ENCODE measurements at places on chromosomes 2 and 18.
A peak's percentile ranks its signal among the peaks of the same experiment; 100 is the strongest.

DNA sequence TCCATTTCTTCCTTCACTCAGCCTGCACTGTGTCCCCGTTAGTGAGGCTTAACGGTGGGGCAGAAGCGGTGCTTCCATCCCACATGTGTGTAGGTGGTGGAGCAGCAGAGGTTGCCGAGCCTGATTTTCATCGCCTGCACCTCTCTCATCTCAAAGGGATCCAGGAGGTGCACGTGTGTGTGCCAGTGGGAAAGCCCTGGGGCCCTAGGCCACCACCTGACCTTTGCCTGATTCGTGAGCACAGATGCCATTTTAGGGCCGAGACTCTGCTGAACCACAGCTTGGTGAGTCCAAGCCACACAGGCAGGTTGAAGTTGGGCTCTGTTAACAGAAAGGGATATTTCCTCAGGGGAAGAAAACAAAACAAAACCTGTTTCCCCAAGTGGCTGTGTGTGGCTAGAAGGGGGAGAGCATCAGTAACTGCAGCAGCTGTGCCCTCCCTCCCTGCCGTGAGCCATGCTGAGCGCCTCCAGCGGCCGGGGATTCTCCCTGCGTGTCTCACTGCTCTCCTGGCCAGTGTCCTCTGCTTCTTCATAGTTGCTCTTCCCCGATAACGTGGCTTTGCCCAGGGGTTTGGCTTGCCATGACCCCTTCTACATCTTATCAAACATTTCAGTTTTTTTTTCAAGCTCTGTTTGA is 81.5 kb downstream of the MAPRE2 start:
- DNase-seq, result no peak

- peak; percentile 50 for DNase-seq
These were observed 8.6 kb downstream of the SPR start for GRCh38 chr2:72895759-72896281.

DNA sequence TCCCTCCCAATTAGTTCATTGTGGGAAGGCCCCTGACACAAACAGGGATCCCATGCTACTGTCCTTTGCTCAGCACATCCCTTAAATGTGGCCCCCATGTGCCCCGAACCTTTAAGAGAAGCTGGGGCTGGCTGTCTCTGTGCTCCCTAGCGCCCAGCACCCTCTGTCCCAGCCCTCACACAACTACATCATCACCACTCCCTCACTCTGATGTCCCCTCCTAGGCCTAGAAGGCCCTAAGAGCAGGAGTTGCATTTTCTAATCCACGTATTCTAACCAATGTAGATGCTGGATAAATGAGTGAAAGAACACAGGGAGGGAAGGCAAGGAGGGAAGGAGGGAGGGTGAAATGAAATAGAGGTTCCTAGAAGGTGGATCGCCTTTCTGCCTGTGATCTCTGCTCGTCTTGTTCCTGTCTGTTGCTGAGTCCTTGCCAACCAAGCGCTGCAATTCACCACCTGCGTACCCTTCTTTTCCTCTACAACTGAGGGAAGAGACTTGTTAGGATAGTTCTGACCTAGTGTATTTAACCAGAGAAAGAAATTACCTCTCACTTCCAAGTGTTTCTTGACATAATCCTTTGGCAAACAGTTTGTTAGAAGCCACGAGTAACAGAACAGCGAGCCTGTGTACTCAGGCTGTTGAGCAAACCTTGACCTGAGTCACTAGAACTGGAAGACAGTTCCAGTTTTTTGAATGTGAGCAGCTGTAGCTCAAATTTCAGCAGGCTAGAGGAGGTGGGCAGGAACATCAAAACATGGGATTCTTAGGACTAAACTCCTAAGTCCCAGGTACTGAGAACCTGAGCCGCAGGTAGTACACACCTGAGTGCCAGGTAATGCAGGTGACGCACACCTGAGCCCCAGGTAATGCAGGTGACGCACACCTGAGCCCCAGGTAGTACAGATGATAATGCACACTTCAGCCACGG is 181.5 kb upstream of the ID2 start:
- no peak for DNase-seq

GRCh38 chr18:50970006-50970405 is 2.2 kb downstream of the ELAC1 start:
- no peak for DNase-seq

- DNase-seq, result peak; percentile 54
These were observed 216.4 kb upstream of the OSR1 start for GRCh38 chr2:19574778-19575260.

- DNase-seq, result peak; percentile 5
These were observed 1110.6 kb upstream of the ACVR2A start for GRCh38 chr2:146734042-146734820.

DNA sequence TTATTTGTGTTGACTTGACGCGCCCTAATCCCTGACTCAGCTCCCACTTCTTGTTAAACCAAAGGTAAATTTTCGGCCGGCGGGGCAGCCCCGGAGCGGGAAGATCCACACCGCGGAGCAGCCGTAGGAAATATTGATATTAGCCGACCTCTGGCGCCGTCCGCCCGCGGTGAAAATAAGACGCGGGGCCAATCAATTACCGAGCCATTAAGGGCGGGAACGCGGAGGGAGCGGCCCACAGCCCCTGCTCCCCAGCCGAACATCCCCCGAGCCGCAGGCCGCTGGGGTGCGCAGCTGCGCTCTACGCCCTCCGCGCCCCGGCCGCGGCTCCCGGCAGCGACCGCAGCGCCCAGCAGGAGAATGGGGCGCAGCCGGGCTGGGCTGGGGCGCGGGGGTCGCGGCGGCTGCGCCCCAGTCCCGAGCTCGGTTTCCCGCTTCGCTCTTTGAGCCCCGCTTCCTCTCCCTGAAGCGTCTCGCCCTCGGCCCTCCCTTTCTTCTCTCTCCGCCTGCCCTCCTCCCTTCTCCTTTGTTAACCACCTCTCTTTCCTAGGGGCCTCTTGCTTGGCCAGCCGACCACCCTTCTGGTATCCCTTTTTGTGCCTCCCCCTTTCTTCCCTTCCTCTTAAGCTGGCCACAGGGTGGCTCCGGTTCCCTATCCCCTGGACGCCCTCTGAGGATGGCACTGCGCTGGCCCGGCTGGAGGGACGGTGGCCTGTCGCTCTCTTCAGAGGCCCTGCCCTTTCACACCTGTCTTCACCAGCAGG is 40.9 kb downstream of the CELF4 start:
- DNase-seq, result no peak

- DNase-seq, result no peak
These were observed 1.4 kb downstream of the NPAS2 start for GRCh38 chr2:100821255-100821910.

- DNase-seq, result peak; percentile 43
These were observed 60.8 kb downstream of the MOB4 start for GRCh38 chr2:197576631-197577030.

DNA sequence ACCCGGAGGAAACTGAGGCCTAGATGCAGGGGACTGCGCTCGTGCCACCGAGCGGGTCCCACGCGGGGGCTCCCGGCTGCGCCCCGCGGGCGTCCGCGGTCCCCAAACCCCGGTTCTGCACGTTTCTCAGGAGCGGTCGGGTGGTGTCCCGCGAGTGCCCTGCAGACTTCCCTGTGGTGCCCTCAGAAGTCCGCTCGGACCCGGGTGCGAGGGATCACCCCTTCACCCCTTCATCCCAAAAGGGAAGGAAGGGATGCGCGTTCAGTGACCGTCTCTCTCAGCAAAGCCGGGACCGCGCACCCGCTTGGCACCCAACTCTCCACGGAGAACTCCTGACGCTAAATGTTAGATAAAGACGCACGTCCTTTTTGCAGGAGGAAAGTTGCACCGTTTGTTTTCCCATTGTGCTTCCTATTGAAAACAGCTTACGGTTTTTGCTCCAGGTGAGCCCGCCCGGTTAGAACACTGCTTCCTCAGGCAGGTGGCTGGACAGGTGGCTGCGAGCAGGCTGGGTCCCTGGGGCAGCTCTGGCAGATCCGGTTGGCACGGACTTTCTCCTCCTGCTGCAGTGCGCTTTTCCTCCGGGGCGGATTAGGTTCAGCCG is 779 bp downstream of the DGKD start:
- DNase-seq, result no peak

DNA sequence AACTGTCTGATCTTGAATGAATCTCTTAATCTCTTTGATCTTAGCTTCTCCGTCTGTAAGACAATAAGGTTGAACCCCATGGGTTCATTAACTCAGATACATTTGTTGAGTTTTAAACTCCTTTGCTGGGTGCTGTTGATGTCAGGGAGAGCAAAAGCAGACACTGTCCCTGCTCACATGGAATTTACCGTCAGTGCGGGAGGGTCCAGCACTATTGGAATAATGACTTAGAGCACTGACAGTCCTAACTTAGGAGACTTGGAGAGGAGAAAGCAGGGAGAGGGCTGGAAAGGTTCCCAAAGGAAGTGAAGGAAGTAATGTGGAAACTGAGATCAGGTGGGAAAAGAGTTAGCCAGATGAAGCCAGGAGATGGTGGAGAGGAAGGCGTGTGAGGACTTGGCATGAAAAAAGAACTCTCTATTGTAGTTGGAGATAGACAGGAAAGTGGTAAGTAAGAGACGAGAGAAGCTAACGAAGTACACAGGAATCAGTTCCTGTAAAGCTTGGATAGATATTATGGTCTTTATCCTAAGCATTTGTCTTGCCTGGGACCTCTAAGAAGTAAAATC is 141.4 kb upstream of the SERTAD2 start:
- DNase-seq, result no peak

GRCh38 chr2:71492112-71492511 is 38.8 kb downstream of the DYSF start:
- no peak for DNase-seq

- no peak for DNase-seq
These were observed 228.2 kb downstream of the DOK6 start for GRCh38 chr18:69628774-69629359.

DNA sequence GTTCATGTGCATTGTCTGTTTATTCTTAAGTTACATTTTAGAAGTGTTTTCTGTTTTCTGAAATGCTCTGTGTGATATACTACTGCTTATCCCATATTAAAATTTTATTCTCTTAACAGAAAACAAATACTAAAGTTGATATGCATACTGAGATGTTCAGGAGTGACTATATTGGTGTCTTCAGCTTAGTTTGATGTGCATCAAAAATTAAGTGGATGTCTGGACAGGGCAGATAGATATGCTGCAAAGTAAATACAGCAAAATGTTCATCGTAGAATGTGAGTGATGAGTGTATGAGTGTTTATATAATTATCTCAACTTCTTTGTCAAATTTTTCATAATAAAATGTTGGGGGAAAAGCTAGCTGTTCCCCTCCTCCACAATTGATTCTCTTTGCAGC is 13.2 kb downstream of the VAPA start:
- DNase-seq, result no peak
